ENCODE measurements at places on chromosomes 7 and 10.

- DNase-seq, result no peak
Observed at GRCh38 chr10:124971276-124971675, 29.4 kb downstream of the ZRANB1 start.

DNA sequence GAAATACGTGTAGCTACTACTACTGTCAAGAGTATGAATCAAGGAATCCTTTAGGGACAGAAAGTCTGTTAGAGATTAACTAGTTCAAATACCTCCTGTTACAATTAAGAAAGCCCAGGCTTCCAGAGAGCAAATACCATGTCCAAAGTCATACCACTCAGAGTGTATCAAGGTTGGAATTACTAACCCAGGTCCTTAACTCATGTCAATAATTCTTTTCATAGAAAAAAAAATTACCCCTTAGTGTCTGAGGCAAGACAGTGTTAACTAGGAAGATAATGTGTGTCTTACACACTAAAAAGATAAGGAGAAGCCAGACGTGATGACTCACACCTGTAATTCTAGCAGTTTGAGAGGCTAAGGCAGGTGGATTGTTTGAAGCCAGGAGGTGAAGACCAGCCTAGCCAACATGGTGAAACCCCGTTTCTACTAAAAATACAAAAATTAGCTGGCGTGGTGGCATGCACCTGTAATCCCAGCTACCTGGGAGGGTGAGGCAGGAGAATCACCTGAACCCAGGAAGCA is 423.4 kb downstream of the SORCS1 start:
- DNase-seq, result no peak

DNA sequence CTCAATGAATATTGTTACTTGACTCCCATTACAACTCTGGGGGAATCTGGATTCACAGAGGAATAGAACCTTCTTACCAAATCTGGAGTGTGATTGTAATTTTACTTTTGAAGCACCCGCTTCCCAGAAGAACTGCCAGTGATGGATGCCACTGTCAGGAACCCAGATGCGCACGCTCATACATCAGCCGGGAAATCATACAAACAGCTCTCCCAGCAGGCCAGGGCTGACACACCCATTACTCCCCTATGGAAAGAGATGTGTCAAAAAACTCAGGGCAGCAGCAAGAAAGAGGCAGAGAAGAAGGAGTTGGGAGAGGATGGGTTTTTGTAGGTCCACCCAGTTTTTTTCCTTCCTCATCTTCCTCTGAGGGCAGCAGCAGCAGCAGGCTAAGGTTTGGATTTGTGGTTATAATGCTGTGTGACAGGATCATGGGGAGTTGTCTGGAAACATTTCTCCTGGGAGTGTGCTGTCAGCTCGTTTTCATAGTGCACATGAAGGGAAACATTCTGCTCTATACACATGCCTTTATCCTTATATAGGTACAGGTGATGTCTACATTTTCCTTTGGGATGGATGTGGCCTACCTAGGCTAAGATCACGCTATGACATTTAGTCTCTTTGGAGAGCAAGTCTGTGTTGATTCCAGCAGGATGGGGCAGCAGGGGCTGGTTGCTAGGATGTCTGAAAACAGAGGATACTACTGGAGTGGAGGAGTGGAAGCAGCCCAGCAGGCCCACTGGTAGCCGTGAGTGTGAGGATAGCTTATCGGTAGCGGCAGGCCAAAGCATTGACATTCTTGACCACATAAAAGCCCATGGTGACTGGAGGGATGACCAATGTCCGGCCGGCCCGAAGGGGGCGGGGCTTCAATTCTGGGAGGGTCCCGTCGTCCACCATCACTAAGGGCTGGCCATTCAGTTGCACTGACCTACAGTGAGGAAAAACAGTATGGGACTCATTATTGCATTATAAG is 12.4 kb upstream of the HPS1 start:
- no peak for DNase-seq

DNA sequence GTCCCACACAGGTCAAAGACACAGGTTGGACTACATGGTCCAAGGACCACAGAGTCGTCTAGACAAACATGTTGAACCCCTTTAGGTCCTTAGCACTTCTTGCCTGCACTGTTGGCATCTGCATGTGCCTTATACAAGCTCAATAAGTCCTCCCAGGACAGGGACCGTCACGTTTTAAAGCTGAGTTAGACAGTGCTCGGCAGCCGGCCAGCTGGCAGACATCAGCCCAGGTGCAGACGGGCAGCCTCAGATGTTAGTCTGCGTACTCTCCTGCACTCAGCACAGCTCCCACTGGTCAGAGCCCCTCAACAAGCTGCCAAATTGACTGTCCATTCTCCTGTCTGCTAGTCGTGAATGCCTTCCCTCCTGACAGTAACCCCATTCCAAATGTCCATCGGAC is 34.9 kb downstream of the PARP12 start:
- DNase-seq, result no peak

GRCh38 chr10:101495324-101495925 is 92.6 kb downstream of the POLL start:
- no peak for DNase-seq
